ENCODE measurements at places on chromosomes 3 and 15.

GRCh38 chr3:56823984-56824703 lies 22.4 kb upstream of the ARHGEF3 start:
- DNase-seq, result no peak

GRCh38 chr15:48373821-48374451 lies 42.7 kb downstream of the DUT start:
- DNase-seq, result no peak

- no peak for DNase-seq
These were observed 8.9 kb downstream of the DNAAF4 start for GRCh38 chr15:55499151-55499550.

- DNase-seq, result no peak
These were observed 597 bp downstream of the P2RY12 start for GRCh38 chr3:151383956-151384355.

GRCh38 chr3:152656214-152656971 lies 178.5 kb upstream of the P2RY1 start:
- DNase-seq, result no peak
